T-helper 2 cell (primary cell): ENCODE measurements at places on chromosomes 2 and 18.

- no peak for DNase-seq
Measured at GRCh38 chr18:74683573-74683972, 85.9 kb downstream of the ZNF407 start.

GRCh38 chr18:59001721-59002120, 137.0 kb downstream of the ZNF532 start:
- DNase-seq = no peak

- no peak for DNase-seq
Measured at GRCh38 chr18:42165922-42166513, 211.0 kb downstream of the PIK3C3 start.

- DNase-seq = no peak
Measured at GRCh38 chr2:138237667-138238384, 263.7 kb upstream of the SPOPL start.

- no peak for DNase-seq
Measured at GRCh38 chr18:26004832-26005231, 85.6 kb downstream of the SS18 start.

DNA sequence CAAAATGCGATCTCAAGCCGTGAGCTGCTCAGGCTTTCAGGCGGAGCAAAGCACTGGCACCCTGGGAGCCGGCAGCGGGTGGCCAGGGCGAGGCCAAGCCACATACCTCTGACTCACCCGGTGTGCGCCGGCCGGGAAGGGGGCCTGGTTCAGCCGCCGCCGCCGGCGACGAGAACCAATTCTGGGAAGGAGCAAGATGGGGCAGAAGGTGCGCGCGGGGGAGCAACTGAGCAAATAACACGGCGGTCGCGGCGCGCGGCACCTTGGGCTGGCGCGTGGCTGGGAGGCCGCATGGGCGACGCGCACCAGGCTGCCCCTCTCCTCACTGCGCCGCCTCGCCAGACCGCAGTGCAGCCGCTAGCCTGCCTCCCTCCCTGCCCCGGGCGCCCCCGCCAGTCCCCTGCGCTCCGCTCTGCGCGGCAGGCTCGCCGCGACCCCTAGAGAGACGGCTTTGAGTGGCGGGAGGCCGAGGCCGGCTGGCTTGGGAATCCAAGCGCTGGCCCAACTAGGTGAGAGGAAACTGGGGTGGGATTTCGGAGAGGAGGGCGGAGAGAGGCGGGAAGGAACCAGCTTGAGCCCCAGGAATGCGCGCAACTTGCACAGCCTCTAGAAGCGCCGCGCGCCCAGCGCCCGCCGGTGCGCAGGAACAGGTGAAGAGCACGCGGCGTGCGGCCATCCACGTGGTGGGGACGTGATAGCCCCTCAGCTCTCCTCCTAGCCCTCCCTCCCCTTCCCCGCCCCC, 3.2 kb downstream of the NRP2 start:
- no peak for DNase-seq

DNA sequence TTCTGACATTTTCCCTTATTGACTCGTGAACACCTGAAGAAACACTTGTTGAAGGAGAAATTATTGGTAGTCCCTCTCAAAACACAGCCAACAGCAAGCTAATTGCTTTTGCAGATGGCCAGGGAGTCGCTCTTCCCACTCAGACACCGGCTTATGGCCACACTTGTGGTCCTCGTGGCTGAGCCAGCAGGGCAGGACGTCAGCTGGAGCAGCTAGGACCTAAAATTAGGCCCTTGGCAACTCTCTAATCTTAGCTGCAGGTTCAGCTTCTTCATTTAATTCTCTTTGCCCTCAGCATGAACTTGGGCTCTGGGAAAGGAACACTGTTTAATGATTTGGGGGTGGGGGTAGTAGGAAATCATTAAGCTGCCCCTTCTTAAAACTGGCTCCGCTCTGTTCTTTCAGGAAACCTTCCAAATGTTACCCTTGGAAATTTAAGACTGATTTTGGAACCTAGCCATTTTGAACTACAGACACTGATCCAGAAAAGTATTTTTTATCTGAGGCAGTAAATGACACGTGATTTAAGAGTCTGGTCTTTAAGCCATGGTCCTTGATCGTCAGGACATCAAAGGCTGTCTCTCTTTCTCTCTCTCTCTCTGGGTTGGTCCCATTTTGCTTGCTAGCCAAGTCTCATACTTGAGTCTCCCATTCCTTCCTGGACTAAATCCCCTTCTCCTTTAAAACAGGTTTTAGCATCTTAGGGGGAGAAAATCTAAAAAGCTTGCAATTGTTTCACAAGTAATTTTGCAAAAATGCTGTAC, 77.5 kb downstream of the CDK15 start:
- no peak for DNase-seq

DNA sequence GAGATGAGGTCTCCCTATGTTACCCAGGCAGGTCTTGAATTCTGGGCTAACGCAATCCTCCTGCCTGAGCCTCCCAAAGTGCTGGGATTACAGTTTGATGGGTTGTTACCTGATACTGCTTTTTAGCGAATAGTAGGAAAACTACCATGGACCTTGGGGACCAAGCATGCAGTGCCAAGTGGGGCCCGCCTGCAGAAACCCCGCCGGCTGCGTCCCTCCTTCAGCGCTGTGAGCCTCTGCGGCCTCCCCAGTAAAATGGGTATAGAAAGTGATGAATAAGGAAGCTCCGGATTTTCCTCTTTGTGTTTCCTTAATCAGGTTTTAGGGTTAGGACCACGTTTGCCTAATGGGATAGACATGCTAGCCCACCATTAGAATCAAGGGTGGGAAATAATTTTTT, 30.4 kb downstream of the RAMP1 start:
- DNase-seq = no peak

- no peak for DNase-seq
Measured at GRCh38 chr2:144876013-144876412, 356.1 kb upstream of the ZEB2 start.

GRCh38 chr2:113157118-113157896, 16.5 kb upstream of the PSD4 start:
- DNase-seq = no peak
